ENCODE measurements at places on chromosomes 12 and 14.

DNA sequence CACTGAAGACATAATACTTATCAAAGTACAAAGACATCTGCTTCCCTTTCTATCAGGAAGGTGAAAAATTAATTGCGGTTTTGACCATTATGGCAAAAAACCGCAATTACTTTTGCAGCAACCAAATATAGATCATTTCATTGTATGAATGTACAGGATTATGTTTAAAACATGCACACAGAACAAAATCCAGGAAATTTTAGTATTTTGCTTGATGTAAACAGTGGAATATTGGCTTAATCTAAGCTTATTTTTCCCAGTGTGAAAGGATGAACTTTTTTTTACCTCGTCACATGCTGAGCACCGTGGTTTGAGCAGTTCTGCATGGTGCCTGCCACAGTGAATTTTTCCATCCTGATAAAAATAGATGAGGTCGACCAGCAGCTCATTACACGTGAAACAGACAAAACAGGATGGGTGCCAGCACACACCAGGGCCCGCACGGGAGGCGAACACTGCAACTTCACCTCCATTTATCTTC, 121.2 kb downstream of the PRICKLE1 start:
- no peak for DNase-seq

DNA sequence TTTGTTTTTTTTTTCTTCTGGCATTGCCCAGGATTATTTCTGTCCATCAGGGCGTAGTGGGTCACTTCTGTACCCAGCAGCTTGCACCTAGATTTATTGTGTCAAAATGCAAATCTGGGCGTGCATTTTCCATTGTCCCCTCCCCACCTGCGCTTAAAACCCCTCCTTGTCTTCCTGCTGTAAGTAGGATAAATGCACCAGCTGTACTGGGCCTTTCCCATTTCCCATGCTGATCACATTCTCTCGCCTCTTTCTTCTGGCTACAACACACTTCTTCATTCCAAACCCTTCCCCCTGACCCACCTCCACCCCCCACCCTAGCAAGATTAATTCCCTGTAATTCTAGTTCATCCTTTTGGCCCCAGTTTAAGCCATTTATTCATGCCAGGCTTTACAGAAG, 128.0 kb downstream of the ETV6 start:
- no peak for DNase-seq

DNA sequence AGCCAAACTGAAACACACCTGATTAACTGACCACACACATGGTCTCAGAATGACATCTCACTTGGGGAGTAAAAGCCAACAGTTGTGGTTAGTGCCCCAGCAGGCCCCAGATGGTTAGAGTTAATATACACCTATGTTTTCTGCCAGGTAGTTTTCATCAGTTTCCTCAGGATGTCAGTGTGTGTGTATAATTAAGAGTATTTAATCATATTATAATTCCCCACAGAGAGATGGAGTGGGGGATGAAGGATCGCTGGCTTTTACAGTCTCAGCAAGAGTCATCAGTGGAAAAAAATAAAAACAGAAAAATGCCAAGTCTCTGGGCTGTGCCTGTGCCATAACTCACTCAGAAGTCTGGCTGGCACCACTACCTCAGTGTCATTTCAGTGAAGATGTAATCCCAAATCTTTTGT, 412.5 kb downstream of the ZFP36L1 start:
- DNase-seq: no peak

DNA sequence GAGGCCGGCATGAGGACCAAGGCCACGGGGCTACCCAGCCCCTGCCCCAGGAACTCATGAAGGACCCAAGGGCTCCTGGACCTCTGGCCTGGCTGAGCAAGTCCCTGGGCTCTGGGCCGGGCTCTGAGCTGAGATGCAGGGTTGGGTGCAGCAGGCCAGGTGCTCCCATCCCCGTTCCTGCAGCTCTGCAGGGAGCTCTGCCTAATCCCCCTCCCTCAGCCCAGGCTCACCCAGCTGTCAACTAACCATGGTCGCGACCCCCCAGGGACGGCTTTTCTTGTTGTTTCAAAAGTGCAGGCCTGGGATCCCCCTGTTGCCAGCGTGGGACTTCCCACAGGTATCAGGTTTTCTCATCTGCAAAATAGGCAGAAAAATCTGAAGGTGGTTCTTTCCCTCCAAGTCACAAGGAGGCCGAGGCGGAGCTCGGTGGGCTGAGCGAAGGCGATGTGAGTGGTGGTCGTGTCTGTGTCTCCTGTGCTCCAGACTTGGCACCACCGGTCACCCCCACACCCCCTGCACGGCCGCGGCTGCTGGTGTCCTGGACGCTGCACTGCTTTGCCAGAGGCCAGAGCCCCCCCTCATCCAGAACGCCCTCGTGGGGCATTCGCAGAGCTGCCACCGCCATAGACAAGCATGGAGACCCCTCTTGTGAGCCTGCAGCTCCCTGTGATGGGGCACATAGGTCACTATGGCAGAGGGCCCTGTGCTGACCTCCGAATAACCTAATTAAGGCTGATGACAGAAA, 22.5 kb upstream of the GALNT9 start:
- DNase-seq: no peak

GRCh38 chr12:24719293-24719721, 229.6 kb downstream of the BCAT1 start:
- peak; percentile 2 for DNase-seq

- no peak for DNase-seq
Observed at GRCh38 chr12:78271546-78271945, 440.9 kb downstream of the NAV3 start.

DNA sequence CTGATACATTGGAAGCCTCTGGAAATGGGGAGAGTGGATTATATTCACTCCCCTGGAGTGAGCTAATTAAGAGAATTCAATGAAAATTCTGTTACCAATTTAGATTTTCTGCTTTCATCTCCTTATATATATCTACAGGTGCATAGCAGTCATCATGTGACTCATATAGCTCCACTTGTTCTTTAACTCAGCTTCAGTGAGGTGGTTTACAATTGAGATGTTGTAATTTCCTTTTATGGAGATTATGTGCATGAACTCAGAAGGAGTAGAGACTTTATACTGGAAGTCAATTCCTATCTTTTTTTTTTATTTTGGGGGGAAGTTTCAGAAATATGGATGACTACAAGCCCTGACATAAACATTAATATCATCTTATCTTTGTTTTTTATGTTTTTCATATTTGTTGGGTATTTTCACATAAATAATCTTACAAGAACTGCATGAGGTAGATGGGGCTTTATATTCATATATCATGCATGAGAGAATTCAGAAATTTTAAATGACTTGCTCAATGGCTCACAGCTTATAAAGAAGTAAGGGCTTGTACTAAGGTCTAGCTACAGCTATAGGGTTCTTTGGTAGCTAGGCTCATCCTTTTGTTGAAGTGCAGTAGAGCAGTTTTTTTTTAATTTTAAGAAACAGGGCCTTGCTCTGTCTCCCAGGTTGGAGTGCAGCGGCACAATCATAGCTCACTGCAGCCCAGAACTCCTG, 92.3 kb upstream of the SCAF11 start:
- no peak for DNase-seq

GRCh38 chr12:78171061-78171460, 340.4 kb downstream of the NAV3 start:
- DNase-seq: no peak

DNA sequence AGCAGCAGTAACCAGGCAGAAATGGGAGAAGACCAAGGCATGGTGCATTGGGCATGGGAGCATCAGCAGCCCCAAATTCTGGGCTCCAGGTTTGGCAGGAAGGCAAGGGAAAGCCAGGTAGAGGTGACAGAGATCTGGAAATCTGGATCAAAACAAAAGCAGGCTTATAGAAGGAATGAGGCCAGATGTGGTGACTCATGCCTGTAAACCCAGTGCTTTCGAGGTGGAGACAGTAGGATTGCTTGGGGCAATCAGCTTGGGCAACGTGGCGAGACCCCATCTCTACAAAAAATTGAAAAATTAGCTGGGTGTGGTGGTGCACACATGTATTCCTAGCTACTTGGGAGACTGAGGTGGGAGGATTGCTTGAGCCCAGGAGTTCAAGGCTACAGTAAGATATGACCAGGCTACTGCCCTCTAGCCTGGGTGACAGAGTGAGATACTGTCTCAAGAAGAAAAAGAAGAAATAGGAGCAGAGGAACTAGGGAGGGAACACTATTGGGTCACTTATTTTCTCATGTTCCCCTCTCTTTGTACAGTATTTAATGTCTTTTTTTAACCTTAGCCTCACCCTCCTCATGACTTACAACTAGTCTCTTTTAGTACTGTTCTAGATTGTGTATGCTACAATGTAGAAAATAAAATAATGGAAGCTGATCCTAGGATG, 25.1 kb downstream of the SLC4A8 start:
- DNase-seq: no peak

GRCh38 chr14:97713023-97713422, 915.8 kb downstream of the VRK1 start:
- no peak for DNase-seq

- DNase-seq: no peak
Observed at GRCh38 chr12:87344699-87345098, 684.5 kb downstream of the C12orf50 start.

GRCh38 chr12:86456241-86456640, 200.1 kb upstream of the MGAT4C start:
- no peak for DNase-seq

GRCh38 chr14:55877942-55878341, 240.3 kb upstream of the PELI2 start:
- DNase-seq: no peak

GRCh38 chr12:109695961-109696461, 17.6 kb upstream of the FAM222A start:
- no peak for DNase-seq

- DNase-seq: no peak
Observed at GRCh38 chr14:79136071-79137044, 966.2 kb downstream of the NRXN3 start.

GRCh38 chr12:11656550-11656949, 7.1 kb downstream of the ETV6 start:
- no peak for DNase-seq

DNA sequence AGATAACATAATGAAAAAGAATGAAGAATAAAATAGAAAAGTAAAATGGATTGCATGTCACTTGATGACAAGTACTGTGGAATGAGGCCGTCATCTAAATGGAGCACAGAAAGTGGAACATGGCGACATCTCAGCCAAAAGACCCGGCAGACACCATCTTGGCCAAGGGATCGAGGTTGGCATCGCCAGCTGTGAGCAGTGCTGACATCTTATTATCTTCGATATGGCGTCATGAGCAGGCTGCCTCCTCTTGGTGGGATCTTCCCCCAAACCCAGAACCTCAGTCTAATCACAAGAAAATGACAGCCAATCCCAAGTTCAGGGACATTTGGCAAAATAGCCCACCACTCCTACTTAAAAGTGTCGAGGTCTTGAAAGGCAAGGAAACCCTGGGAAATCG, 15.1 kb downstream of the SERPINA5 start:
- DNase-seq: no peak

DNA sequence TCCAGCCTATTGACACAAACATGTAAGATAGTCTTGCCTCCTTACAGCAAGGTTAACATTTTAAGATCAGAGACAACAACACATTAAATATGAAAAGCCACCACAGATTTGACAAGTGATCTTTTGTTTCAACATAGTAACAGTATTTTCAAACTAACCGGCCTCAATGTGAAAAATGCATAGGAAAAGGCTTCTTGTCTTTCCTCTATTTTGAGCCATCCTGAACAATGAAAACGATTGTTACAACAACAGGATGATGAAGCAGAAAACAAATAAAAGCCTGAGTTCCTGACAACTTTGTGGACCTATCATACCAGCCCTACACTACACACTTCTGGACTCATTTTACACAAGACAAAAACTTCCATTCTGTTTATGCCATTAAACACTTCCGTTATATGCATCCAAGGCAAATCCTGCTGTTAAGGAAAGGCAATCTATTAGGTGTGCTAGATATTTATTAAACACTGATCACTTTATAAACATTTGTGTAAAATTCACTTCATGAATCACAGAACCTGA, 37.3 kb downstream of the BAZ1A start:
- no peak for DNase-seq

GRCh38 chr12:54195737-54196347, 7.1 kb upstream of the SMUG1 start:
- no peak for DNase-seq

GRCh38 chr14:24941719-24942118, 108.2 kb downstream of the STXBP6 start:
- no peak for DNase-seq

DNA sequence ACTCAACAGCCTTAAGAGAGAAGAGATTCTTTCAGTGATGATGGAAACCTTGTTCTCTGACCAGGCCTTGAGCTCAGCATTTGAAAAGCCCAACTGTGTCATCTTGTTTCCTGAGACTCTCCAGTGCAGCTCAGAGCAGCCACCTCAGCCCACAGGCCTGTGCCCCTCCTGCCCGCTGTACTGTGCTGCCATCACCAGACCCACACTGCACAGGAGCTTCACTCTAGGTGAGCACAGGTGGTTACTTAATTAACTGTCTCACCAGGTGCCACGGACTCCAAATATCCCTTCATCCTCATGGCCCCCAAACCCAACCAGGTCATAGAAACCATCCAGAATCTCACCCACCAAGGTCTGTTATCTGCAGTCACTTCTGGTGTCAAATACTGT, 51.3 kb downstream of the JAG2 start:
- DNase-seq: no peak

All from stimulated activated CD8-positive, alpha-beta memory T cell treated with anti-CD3 and anti-CD28 coated beads, Interleukin-4, amount 100 ng/mL, for 1 hour (primary cell).